Putamen (tissue), 1 donor: ENCODE measurements at places on chromosomes 1 and 21.

DNA sequence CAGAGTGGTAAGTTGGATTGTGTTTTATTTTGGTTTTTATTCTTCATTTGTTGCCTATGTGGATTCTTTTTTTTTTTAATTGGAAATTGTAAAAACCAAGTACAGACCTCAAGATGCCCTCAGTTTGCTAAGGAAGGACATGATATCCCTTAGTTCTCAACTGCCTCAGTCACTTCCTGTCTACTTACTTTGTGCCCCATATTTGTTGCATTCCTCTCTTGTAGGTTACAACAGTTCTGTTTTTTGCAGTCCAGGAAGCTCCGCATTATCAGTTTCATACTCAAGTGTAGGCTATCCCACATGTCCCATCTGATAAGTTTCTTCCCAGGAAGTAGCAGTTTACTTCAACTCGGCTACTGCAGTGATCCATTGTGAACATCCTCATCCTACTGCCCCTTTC, 82.0 kb downstream of the RPAP2 start:
- DNase-seq: no peak

GRCh38 chr1:2595261-2595811, 8.8 kb downstream of the PRXL2B start:
- no peak for DNase-seq

DNA sequence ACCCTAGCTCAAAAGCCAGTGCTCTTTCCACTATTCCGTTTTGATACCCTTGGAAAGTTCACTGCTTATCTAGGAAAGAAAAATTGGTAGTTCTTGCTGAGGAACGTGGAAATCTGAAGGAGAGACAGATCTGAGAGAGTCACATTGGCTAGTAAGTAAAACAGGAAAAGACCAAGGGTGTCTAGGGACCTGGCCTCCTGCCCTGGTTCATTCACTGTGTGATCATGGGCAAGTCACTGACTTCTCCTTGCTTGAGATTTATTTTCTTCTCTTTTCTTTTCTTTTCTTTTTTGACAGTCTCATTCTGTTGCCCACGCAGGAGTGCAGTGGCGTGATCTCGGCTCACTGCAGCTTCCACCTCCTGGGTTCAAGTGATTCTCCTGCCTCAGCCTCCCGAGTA, 90.8 kb downstream of the NFIA start:
- no peak for DNase-seq

- peak; percentile 66 for DNase-seq
Measured at GRCh38 chr1:109539676-109540075, at the start of gene GPR61. Gene GPR61, plus strand, starts transcription at chr1:109539872. Its CDS starts 3,151 bp downstream, at chr1:109543023.

GRCh38 chr1:167499664-167500101, 18.6 kb downstream of the CD247 start:
- DNase-seq: peak; percentile 13

GRCh38 chr1:233256789-233257188, 38.7 kb downstream of the PCNX2 start:
- DNase-seq: no peak

DNA sequence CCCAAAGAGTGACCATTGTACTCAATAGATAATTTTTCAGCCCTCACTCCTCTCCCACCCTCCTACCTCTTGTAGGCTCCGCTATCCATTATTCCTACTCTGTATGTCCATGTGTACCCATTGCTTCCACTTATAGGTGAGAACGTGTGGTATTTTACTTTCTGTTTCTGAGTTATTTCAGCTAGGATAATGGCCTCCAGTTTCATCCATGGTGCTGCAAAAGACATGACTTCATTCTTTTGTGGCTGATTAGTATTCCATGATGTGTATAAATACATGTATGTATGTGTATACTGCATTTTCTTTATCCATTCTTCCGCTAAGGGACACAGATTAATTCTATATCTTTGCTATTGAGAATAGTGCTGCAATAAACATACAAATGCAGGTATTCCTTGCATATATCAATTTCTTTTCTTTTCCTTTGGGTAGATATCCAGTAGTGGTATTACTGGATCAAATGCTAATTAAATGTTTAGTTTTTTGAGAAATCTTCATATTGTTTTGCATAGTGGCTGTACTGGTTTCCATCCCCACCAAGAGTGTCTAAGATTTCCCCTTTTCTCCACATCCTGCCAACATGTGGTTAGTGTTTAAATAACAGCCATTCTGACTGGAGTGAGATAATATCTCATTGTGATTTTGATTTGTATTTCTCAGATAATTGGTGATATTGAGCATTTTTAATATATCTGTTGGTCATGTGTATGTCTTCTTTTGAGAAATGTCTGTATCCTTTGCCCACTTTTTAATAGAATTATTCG, 4.9 kb downstream of the LY9 start:
- no peak for DNase-seq

GRCh38 chr21:29389136-29389535, 90.4 kb downstream of the BACH1 start:
- DNase-seq: no peak

- peak; percentile 36 for DNase-seq
Measured at GRCh38 chr1:46532498-46533178, 18.8 kb downstream of the KNCN start.
